IPS DF 6.9 (cell line): ENCODE measurements at places on chromosomes 16 and 17.

GRCh38 chr17:7306911-7307685 lies at the start of gene EIF5A:
Gene EIF5A, plus strand, starts transcription at chr17:7307628. Its CDS starts 2,008 bp downstream, at chr17:7309636.
- peak; percentile 99 for DNase-seq
- peaks cover 22% of the 10 kb centered on the region for H3K36me3 ChIP-seq
- peak within 1 kb of the TSS; percentile 99 for H3K4me3 ChIP-seq

DNA sequence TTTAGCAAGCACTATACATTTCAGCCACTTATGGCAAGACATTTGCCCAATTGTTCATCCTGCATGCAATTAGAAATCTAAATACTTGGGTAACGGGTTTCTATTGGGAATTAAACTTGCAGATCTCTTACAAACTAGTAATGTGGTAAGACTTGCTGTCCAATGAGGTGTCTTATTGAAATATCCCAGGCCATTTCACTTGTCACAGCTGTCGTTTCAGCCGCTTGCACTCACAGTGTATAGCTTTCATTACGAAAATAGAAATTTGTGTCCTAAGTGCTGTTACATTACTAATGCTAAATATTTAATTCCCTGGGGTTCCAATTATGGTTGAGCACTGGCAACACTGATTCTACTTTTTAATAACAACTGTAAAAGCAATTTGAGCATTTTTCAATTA lies 40.3 kb upstream of the IRX5 start:
- no peaks in the 10 kb centered on the region for H3K4me1 ChIP-seq
- no peaks in the 10 kb centered on the region for H3K36me3 ChIP-seq
- H3K27me3 ChIP-seq: no peaks in the 10 kb centered on the region
- no peak overlapping the region for H3K27ac ChIP-seq
- DNase-seq: no peak

GRCh38 chr17:31524926-31525800 lies 133.7 kb downstream of the RAB11FIP4 start:
- no peak for DNase-seq
- H3K4me1 ChIP-seq: no peaks in the 10 kb centered on the region
- no peaks in the 10 kb centered on the region for H3K27me3 ChIP-seq
- H3K27ac ChIP-seq: no peak overlapping the region
- H3K36me3 ChIP-seq: peaks cover 26% of the 10 kb centered on the region
- no peak overlapping the region for H3K4me3 ChIP-seq

GRCh38 chr17:57601143-57601735 lies 143.9 kb downstream of the CCDC182 start:
- DNase-seq: no peak
- H3K4me3 ChIP-seq: no peak overlapping the region
- 0 out of 2 replicates have a peak, but pooled peaks cover 1% of the 10 kb centered on the region for H3K4me1 ChIP-seq
- no peak overlapping the region for H3K27ac ChIP-seq

DNA sequence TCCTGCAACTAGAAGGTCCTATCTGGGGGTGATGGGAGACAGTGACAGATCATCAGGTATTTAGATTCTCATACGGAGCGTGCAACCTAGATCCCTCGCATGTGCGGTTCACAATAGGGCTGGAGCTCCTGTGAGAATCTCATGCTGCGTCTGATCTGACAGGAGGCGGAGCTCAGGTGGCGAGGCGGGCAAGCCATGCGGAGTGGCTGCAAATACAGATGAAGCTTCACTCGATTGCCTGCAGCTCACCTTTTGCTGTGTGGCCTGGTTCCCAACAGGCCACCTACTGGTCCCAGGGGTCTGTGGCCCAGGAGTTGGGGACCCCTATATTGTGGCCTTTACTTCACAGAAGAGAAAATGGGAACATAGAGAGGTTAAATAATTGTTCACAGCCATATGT lies 200.4 kb downstream of the IRF8 start:
- H3K27ac ChIP-seq: no peak overlapping the region
- no peaks in the 10 kb centered on the region for H3K36me3 ChIP-seq
- H3K4me1 ChIP-seq: no peaks in the 10 kb centered on the region; the same call in 1 of the 2 replicates
- H3K4me3 ChIP-seq: no peak overlapping the region
- DNase-seq: no peak

DNA sequence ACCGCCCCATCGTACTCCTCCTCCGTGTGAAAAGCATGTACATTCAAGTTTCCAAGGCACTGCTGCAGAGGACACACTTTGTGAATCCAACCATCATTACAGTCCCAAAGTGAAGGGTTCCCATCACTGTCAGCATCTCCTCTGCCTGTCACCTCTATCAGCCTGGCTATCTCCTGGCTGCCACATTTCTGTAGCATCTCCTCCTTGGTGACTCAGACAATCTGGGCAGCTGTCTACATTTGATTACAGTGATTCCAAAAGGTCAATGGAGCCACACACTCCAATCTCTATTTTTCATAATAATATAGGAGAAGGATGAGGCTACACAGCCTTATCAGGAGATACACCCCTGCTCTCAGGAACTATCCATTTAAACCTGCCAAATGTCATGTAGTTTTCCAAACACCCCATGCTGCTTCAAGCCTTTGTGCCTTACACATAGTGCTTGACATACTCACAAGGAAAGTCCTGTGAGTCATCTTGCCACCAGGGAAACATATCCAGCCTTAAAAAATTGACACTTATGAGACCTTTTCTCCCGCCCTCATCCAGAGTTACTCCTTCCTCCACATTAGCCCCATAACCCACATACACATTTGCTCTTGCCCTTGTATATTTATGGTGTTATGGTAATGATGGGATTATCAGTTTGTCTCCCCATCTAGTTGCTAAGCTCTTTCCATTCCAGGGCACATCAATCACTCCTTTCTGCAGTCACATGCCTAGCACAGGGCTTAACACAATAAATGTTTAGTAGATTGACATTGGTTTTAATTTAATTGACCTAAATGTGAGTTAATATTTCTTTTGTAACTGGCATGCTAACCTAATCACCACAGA lies 250.1 kb upstream of the CDH5 start:
- DNase-seq: no peak
- no peak overlapping the region for H3K4me3 ChIP-seq
- H3K27ac ChIP-seq: no peak overlapping the region
- no peaks in the 10 kb centered on the region for H3K36me3 ChIP-seq
- no peaks in the 10 kb centered on the region for H3K27me3 ChIP-seq

DNA sequence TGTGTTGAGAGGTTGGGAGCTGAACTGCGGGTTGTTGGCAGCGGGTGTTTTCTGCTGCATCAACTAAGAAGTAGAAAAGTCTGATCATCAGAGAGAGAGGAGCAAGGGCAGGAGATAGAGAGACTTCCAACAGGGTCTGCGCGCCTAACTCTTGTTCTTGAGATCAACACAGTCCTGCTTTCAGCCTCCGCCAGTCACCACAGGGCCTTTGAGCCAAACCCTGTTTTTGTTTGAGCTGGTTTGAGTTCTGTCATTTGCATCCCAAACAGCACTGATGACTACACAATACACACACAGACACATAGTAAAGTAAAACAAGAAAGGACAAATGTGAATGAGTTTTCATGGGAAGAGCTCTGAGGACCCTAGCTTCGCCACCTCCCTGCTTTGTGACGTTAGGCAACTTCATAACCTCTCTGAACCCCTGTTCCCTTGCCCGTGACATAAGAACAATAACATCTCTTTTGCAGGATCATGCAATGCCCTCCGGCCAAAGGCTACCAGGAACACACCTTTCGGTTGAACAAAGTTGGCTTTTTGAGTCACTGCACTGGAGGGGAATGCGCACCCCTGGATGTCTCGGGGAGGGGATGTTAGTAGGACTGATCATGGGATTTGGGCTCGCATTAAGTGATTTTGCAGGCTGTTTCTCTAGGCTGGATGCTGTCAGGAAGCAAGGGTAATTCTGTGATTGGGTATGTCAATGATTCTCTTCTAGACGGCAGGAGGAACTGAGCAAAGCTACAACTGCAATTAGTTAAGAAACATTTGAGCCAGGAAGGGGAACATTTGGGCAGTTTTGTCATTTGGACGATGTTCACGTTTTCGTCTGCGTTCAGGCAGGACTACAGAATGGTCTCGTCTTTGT lies 92.3 kb downstream of the C16orf78 start:
- no peak overlapping the region for H3K27ac ChIP-seq
- no peaks in the 10 kb centered on the region for H3K36me3 ChIP-seq
- H3K4me1 ChIP-seq: no peaks in the 10 kb centered on the region; the same call in none of the 2 replicates
- H3K4me3 ChIP-seq: no peak overlapping the region
- no peak for DNase-seq

- H3K36me3 ChIP-seq: no peaks in the 10 kb centered on the region
- no peak overlapping the region for H3K4me3 ChIP-seq
- no peaks in the 10 kb centered on the region for H3K27me3 ChIP-seq
Measured at GRCh38 chr16:15548482-15548891, 94.5 kb downstream of the MARF1 start.

GRCh38 chr16:85573696-85574641 lies 39.2 kb upstream of the GSE1 start:
- H3K4me3 ChIP-seq: no peak overlapping the region
- H3K27ac ChIP-seq: no peak overlapping the region
- H3K36me3 ChIP-seq: no peaks in the 10 kb centered on the region
- DNase-seq: no peak
- H3K4me1 ChIP-seq: peaks cover 15% of the 10 kb centered on the region

- DNase-seq: no peak
- H3K27me3 ChIP-seq: no peaks in the 10 kb centered on the region
- no peak overlapping the region for H3K27ac ChIP-seq
- H3K36me3 ChIP-seq: no peaks in the 10 kb centered on the region
Measured at GRCh38 chr17:29650396-29650795, 27.7 kb upstream of the CORO6 start.

- H3K27ac ChIP-seq: no peak overlapping the region
- H3K27me3 ChIP-seq: peaks cover 11% of the 10 kb centered on the region; the same call in 1 of the 2 replicates
- H3K4me3 ChIP-seq: peak overlapping the region; percentile 42; the same call in 1 of the 2 replicates
- peaks cover 2% of the 10 kb centered on the region for H3K4me1 ChIP-seq
- no peaks in the 10 kb centered on the region for H3K36me3 ChIP-seq
- no peak for DNase-seq
Measured at GRCh38 chr17:29567554-29568330, 759 bp upstream of the TP53I13 start.

DNA sequence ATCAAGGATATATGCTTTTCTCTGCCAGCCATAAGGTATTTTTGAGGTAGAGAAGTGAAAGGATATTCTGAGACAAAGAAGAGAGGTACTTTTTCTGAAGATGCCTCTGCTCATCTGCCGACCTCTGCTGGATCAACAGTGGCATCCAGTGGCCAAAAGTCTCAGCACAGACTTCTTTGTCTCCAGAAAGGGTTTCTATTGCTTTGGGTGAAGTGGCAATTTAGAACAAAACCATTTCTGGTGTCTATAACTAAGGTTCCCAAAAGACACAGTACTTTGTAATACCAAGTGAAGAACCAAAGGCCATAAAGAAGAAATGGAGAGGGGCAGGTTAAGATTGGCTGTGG lies 155.2 kb upstream of the C17orf78 start:
- no peaks in the 10 kb centered on the region for H3K27me3 ChIP-seq
- no peak for DNase-seq
- peaks cover 2% of the 10 kb centered on the region; the same call in 1 of the 2 replicates for H3K36me3 ChIP-seq

GRCh38 chr16:17548825-17549224 lies 78.1 kb upstream of the XYLT1 start:
- DNase-seq: no peak
- no peak overlapping the region for H3K27ac ChIP-seq
- H3K4me3 ChIP-seq: no peak overlapping the region
- no peaks in the 10 kb centered on the region for H3K4me1 ChIP-seq
- no peaks in the 10 kb centered on the region for H3K27me3 ChIP-seq
- H3K36me3 ChIP-seq: no peaks in the 10 kb centered on the region

DNA sequence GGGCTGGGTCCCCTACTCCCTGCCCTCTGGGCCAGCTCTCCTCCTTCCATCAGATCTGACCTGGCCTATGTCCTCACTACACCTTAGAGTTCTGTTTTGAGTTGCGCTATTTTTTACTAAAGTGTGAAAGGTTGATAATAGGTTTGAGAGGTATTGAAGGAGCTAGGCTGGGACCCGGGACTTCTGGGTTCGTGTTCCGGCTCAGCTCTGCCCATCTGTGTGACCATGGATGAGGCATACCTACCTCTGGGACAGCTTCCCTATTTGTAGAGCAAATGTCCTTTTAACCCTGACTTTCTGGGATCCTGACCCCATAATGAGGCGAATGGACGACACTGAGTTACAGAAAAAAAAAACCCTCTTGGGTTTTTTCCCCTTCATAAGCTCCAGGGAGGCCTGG lies 36.0 kb downstream of the IL21R start:
- DNase-seq: no peak
- H3K4me1 ChIP-seq: peaks cover 2% of the 10 kb centered on the region; the same call in 1 of the 2 replicates
- H3K4me3 ChIP-seq: no peak overlapping the region
- H3K36me3 ChIP-seq: 0 out of 2 replicates have a peak, but pooled peaks cover 2% of the 10 kb centered on the region
- H3K27ac ChIP-seq: no peak overlapping the region
- H3K27me3 ChIP-seq: no peaks in the 10 kb centered on the region

DNA sequence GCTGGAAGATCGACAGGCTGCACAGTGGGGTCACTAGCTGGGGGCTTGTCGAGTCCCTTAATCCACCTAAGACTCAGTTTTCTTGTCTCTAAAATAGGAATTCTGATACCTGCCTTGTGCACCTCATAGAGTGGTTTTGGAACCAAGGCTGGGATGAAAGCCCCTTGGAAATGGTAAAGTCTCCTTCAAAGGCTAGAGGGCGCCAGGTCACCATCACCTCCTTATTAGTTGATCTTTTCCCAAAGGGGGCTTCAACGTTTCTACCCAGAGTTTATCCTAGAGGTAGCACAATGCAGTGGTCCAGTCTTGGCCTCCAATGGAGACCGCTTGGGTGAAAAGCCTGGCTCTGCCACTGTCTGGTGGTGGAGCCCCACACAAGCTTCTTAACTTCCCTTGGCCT lies 158.2 kb downstream of the AIPL1 start:
- H3K4me3 ChIP-seq: no peak overlapping the region
- no peak overlapping the region for H3K27ac ChIP-seq
- DNase-seq: no peak
- no peaks in the 10 kb centered on the region for H3K27me3 ChIP-seq
- H3K36me3 ChIP-seq: no peaks in the 10 kb centered on the region

- H3K36me3 ChIP-seq: peaks cover 6% of the 10 kb centered on the region; the same call in 1 of the 2 replicates
- no peak overlapping the region for H3K4me3 ChIP-seq
- peaks cover 1% of the 10 kb centered on the region; the same call in 1 of the 2 replicates for H3K4me1 ChIP-seq
- H3K27ac ChIP-seq: no peak overlapping the region
- no peak for DNase-seq
Measured at GRCh38 chr17:75124041-75124818, 7.3 kb downstream of the NT5C start.

GRCh38 chr16:88317613-88317965 lies 65.2 kb upstream of the ZNF469 start:
- no peak overlapping the region for H3K27ac ChIP-seq
- no peak for DNase-seq
- H3K4me1 ChIP-seq: no peaks in the 10 kb centered on the region; the same call in 1 of the 2 replicates
- H3K36me3 ChIP-seq: no peaks in the 10 kb centered on the region
- H3K27me3 ChIP-seq: no peaks in the 10 kb centered on the region

- no peaks in the 10 kb centered on the region for H3K27me3 ChIP-seq
- no peaks in the 10 kb centered on the region for H3K36me3 ChIP-seq
- peaks cover 7% of the 10 kb centered on the region for H3K4me1 ChIP-seq
- DNase-seq: no peak
- H3K27ac ChIP-seq: no peak overlapping the region
Measured at GRCh38 chr16:81863630-81864352, 84.7 kb downstream of the PLCG2 start.

DNA sequence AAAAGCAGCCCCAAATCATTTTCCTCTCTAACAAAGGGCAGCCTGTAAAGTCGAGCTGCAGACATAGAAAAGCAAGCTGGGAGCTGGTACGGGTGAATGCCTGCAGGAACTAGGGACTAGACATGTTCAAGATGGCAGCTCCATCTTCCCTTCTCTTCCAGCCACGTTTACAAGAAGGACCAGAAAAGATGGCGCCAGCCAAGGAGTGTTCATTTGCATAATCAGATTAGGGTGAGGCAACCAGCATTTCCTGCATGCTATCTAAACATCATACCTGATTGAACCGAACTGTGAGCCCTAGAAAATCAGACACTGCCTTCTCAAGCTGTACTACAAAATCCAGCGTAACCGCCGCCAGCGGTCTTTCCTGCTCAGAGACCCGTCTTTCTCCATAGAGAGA lies 896.8 kb downstream of the CDH11 start:
- H3K27me3 ChIP-seq: no peaks in the 10 kb centered on the region
- H3K27ac ChIP-seq: no peak overlapping the region
- DNase-seq: no peak
- H3K4me1 ChIP-seq: no peaks in the 10 kb centered on the region
- H3K4me3 ChIP-seq: no peak overlapping the region
- H3K36me3 ChIP-seq: no peaks in the 10 kb centered on the region
